Calu3 (cell line): ENCODE measurements at places on chromosomes 1 and 21.

DNA sequence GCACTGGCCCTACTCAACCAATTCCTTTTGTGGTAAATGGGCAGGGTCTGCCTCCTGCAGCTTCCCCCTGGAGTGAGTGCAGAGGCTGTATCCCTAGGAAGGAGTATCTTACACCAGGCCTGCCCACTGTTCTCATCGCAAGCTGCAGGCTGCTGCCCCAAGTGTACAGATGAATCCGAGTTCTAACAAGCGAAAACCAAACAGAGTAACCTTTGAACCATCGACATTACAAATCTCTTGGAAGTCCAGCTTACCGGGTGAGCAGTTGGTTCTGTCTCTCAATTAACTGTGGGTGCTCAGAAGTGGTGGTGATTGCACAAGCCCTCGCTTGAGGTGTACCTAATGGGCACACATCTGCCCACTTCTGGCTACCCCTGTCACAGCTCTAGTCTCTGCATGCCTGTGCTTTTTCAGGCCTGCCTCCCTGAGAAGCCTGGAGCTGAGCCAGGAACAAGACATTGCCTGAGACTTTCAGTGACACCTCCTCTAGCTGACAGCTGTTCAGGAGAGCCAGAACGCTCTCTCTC, 22.7 kb downstream of the INAVA start:
- no peak for DNase-seq

GRCh38 chr1:54339126-54339525, 67.1 kb downstream of the SSBP3 start:
- no peak for DNase-seq

DNA sequence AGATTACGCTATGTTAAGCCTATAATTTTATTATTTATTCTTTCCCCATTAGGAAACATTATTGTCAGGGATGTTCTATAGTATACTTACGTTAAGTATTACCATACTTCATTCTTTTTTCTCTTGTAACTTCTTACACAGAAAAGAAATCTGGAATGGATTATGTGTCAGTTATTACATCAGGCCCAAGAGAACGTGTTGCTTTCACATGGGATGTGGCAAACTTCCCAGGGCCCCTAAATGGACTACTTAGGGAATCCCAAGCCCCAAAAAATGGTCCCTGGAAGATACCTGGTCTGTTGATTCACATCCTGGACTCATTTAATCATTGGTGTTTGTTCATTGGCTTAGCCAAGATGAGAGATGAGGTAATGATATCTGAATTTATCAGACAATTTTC, 249.8 kb downstream of the NRIP1 start:
- DNase-seq, result no peak

- DNase-seq, result no peak
Measured at GRCh38 chr1:99606306-99606705, 39.6 kb upstream of the PALMD start.

- no peak for DNase-seq
Measured at GRCh38 chr1:208965351-208965750, 618.2 kb upstream of the CAMK1G start.

DNA sequence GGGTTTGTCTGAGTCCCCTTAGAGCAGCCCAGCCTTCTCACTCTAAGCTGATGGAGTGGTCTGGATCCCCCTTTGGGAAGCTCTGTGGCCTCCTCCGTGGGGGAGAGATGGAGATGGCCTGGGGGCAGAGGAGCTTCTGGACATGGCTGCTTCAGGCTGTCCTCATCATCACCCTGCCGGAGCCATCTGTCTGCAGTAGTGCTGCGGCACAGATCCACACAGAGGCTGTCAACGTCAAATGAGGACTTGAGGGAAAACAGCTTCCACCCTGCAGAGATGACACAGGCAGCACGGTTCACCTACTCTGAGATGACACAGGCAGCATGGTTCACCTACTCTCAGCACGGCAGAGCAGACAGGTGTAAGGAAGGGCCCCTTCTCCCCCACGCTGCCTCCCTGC, 134.3 kb downstream of the IGSF21 start:
- DNase-seq, result no peak

DNA sequence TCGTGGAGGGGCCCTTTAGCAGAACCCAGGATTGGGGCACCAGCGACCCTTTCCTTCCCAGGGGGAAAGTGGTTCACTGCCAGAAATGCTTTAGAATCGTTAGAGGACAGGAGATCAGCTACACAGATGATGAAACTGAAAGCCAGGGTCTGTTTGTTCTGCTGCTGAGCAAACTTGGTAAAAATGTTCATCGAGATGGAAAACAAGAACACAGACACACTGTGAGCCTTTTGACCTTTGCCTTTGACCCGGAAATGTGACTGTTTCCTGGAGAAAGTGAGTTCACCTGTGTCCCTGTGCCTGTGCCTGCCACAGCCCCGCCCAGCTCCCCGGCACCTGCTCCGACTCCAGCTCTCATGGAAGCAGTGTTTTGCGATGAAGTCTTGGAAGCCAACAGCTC, 234.3 kb downstream of the CAMTA1 start:
- no peak for DNase-seq

- DNase-seq, result no peak
Measured at GRCh38 chr1:23527366-23527765, 3.7 kb downstream of the E2F2 start.

DNA sequence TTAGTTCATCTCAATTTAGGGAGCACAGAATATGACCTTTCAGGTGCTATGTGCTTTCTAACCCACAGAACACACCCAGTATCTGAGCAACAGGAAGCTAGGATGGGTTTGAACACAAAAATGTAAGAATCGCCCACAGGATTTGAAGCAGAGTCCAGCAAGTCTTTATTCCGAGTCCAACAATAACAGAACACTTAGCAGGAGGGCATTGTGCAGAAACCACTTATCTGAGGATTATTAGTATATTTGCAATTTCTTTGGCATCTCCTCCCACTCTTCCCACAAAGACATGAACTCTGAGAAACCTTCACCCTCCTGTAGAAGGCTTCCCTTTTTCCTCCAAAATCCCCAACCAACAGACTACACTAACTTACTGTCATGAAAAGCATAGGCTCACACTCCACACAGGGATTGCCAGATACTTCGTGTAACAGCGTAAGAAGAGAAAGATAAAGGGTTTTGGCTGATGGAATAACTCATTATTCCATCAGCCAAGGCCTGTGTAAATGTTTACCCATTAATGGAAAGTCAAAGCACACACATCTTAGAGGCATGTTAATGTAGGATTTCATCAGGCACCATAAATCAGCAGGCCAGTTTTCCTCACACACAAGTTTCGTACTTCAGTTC, 16.1 kb downstream of the SIPA1L2 start:
- DNase-seq, result no peak

GRCh38 chr1:164609089-164609488, 50.1 kb downstream of the PBX1 start:
- DNase-seq, result no peak

DNA sequence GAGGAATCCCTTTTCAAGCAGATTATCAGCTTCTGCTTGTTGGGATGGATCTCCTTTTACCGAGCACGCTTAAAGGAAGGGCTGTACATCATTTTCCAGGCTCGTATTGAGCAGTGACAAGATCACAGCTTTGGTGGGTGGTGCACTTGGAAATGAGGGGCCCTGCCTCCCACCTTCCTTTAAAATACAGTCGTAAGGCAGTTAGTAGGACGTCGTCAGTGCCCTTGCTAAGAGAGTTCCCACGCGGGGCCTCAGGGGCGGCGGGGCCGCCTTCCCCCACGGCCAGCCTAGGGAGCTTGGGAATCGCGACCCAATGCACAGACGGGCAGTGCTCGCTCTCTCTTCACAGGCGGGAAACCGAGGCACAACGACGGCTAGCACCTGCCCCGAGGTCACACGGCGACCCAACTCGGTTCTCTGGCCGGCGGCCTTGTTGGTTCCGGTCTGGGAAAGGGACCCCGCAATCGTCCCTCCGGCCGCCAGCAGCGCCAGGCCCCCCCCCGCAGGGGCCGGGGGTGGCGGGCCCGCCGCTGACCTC, 58.6 kb downstream of the H3-3A start:
- no peak for DNase-seq

GRCh38 chr1:161440312-161440894, 64.9 kb upstream of the FCGR2A start:
- DNase-seq, result peak; percentile 87

DNA sequence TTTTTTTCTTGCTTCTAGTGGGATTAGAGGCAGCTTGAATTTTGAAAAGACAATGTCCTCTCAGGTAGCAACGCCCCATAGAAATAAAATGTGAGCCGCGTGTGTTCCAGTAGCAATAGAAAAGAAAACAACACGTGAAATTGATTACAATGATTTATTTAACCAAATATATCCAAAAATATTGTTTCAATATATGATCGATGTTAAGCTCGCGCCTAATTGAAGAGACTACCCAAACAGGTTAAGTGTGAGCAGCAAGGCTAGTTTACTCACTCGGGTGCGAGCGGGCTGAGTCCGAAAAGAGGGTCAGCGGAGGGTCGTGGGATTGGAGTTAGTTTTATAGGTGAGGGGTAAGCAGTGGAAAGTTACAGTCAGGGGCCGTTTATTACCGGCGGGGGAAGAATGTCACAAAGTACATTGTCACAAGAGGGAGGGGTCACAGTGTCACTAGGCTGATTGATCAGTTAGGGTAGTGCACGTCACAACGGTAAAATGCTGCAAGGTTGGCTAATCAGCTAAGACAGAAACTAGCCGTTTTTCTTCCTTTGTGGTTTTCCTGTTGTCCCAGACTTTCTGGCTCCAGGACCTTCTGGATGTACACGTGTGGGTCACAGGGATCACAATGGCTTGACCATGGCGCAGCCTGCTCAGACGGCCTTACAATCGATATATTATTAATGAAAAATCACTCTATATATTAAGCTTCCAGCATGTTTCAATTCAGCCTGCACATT, 697 bp upstream of the ZNF670 start:
- DNase-seq, result no peak

GRCh38 chr1:160117709-160118183, 2.2 kb downstream of the ATP1A2 start:
- DNase-seq, result no peak
